ENCODE measurements at places on chromosomes 11 and 22.
A peak's percentile ranks its signal among the peaks of the same experiment; 100 is the strongest.

DNA sequence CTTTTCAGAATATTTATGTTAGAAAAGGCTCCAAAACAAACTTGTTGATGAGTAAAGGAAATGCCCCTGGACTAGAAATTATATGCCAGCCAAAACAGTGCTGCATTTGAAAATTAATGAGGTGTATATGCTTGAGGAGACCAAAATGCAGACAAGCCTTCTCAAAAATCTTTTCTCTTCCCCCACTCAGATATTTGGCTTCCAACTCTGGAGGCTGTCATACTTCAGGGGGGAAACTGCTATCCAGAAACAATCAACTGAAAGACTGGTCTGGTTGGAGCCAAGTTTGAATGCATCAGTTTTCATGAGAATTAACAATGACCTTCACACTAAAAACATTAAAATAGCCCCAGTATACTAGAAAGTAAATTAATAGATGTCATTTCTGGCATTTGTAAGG lies 98.2 kb downstream of the SGSM3 start:
- no peak for DNase-seq

- no peak for DNase-seq
These were observed 13.3 kb downstream of the MPST start for GRCh38 chr22:37032535-37033460.

GRCh38 chr11:132587716-132588115 lies 944.6 kb downstream of the OPCML start:
- no peak for DNase-seq

DNA sequence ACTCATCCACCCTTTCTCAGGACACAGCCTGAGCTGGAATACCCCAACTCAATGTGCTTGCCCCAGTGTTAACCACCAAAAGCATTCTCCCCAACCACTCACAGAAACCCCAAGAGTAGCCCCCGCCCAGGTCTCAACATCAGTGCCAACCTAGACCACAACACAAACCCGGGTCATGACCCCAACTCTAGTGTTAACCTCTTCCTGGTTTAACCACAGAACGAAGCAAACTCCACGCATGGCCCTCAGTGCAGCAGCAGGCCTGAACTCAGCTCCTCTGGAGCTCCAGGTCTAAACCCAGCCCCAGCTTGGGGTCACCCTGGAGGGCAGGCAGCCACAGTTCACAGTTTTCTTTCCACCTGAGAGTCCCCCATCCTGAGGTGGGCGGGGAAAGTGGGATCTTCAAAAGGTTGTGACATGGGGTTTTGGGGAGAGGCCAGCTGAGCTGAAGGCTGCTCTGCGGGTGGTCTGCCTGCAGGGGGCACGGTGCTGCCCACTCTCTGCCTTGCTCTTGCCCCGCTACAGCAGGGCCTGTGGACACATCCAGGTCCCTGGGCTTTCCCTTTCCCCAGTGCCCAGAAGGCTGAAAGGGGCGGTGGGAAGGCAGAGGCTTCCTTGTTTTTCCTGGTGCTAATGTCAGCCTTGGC lies 37.9 kb downstream of the NECTIN1 start:
- DNase-seq = no peak

DNA sequence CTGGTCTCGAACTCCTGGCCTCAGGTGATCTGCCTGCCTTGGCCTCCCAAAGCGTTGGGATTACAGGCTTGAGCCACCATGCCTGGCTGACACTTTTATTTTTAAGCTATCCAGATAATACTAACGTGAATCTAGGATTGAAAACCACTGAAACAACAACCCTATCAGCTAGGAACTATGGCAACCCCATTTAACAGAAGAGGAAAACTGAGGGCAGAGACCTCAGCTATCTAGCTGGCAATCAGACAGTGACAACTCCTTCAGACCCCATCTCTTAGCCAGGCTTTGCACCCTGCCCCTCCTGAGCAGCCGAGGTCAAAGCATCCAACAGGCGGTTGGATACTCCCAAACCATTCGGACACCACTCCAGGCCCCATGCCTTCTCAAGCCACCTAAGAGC lies 14.1 kb downstream of the ABTB2 start:
- no peak for DNase-seq

GRCh38 chr22:26643418-26644100 lies 13.8 kb upstream of the MIAT start:
- no peak for DNase-seq

- DNase-seq = no peak
These were observed 55.7 kb downstream of the MYO18B start for GRCh38 chr22:25797498-25798290.

DNA sequence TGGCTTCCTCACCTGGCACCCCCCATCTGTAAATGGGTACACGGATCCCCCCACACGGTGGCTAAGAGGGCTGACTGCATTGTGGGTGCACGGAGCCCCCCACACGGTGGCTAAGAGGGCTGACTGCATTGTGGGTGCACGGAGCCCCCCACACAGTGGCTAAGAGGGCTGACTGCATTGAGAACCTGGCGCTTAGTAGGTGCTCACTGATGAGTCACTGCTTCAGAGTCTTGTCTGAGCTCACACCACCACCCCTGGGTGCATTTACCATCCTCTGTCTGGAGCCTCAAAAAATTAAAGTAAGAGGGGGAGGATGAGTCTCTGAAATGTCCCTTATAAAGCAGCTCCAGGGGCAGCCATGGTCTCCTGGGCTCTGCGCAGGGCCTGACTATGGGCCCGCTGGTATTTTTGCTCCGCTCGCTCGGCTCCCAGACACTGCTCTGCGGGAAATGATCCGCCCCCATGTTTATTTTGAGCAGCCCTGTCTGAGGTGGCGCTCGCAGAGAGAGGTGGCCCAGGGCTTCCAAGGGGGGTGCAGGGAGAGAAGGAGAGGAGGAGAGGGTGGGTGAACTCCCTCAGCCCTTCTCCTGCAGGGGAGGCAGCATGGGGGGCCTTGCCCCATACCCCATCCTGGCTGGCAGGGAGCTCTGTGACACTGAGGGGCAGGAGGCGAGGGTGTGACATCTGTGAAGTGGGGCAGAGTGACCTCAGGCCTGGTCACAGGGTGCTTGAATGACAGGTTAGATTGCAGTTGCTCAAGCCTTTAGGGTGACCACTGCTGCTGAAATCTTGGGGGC lies 82.6 kb downstream of the CACNA1I start:
- no peak for DNase-seq

GRCh38 chr11:13944911-13945425 lies 17.6 kb upstream of the SPON1 start:
- DNase-seq = no peak

GRCh38 chr11:13152736-13153541 lies 124.7 kb upstream of the BMAL1 start:
- no peak for DNase-seq

- DNase-seq = no peak
These were observed 17.1 kb downstream of the MIAT start for GRCh38 chr22:26674211-26675190.

- DNase-seq = peak; percentile 65
These were observed 88.4 kb downstream of the UBASH3B start for GRCh38 chr11:122743949-122744348.

- peak; percentile 71 for DNase-seq
These were observed 717 bp downstream of the OSM start for GRCh38 chr22:30265823-30266444.

DNA sequence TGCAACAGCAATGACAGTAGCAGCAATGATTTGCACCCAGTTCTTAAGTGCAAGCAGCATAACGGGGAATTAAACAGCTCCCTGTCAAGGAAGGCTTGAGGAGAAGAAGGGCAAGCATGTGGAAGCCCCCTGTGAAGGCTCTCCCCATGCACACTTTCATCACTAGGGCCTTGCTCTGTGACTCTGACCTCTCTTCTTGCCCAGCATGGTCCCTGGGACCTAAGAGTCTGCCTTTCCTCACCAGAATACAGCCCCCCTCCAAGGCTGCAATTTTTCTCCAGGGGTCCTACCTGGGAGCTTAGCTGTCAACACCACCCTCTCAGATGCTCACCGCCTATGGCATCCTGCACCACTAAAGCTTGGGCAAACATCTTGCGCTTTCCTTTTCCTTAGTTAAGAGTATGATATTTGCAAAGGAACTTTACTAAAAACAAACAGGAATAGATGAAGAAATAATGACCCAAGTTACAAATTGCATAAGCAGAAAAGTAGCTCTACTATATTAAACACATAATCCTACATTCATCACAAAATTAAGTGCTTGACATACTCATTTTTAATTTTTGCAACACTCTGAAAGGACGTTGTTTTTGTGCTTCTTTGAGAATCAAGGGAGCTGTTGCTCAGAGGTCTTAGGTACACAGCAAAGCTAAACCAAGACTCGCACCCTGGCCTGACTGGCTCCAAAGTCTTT lies 187.6 kb downstream of the ADAMTS15 start:
- no peak for DNase-seq

GRCh38 chr22:19739448-19739895 lies 16.1 kb downstream of the GP1BB start:
- no peak for DNase-seq

DNA sequence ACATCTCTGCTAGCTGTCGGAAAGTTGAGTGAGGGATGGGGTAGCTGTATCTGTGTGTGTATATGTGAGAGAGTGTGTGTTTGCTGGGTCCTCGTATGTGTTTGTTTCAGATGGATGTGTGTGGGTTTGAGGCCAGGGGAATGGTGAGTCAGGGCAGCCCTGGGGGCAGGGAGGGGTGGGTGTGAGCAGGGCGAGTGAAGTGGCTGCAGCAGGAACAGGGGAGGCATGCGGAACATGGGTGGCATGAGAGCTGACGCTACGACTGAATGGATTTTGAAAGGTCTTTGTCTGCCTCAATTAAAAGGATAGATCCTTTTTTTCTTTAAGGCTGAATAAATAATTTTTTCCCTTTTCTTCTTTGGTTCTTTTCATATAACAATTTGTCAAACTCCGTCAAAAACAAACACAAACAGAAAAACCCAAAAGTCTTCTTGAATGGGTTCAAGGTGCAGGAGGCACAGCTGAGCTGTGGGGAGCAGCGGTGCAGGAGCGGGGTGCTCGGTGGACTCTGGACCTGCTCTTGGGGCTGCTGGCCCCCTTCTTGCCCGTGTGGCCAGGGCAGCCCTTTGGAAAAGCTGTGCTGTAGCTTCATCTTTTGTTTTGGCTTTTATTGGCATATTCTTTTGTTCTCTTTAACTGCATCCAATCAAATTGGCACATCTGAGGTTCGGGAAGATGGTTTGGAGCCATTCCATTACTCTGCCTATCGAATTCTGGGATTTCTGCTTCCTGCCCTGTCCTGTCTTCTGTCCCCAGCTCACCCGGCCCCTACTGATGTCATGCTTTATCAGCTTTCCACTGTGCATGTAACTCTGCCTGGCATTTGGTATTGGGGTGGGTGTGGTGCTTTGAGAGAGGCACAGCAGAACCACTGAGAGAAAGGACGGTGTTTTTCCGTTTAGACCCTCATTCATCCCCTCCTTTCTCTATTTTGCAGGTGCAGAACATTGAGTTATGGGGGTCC lies 80.1 kb downstream of the ADAMTS15 start:
- no peak for DNase-seq

- DNase-seq = no peak
These were observed 88.5 kb downstream of the ZBTB16 start for GRCh38 chr11:114148013-114148382.

DNA sequence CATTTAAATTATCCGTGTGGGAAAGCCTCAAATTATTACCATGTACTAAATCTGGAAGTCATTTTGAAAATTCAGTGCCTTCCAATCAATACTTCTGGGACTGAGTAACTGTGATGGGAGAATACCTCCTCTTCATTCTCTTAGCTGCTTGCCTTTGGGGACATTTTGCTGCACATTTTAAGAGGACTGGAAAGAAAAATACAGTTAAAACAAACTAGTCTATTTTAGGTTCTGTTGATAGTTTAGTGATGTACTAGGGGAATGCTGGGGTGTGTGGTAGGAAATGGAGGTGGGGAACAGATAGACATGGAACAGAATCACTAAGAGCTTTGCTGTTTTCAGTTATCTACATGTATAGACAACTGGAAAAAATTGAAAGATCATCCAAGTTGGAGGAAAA lies 65.7 kb upstream of the APOA1 start:
- no peak for DNase-seq

- no peak for DNase-seq
These were observed 58.4 kb downstream of the CD82 start for GRCh38 chr11:44623731-44624491.

DNA sequence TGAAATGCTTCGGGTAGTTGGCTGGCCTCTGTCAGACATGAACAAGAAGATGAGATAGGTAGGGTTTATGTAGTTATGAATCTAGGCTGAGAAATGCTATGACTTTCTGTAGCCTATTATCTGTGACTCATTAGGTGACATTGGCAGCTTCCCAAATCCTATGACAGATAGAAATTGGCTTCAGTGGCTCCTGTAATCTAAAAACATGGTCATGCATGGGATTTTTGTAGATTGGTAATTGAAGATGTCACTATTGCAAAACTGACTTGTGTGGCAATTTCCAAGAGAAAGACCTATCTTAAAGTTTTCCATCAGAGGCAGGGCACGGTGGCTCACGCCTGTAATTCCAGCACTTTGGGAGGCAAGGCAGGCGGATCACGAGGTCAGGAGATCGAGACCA lies 29.4 kb upstream of the GRIK4 start:
- DNase-seq = no peak

- no peak for DNase-seq
These were observed 77.2 kb downstream of the MORC2 start for GRCh38 chr22:30891443-30891755.

DNA sequence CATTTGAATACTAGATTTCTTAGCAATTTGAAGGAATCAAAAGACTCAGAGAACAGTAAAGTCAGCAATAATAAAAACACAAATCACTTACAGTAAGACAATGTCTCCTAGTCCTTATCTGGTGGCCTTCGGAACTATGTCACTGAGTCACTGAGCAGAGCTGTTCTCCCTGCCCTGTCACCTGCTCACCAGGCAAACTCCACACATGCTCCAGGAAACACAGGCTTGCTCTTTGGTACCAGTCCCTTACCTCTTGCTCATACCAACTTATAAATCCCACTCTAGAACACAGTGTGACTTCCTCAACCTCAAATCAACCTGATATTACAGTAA lies 81.1 kb upstream of the CHRM4 start:
- no peak for DNase-seq

GRCh38 chr22:20488946-20489345 lies 6.6 kb downstream of the KLHL22 start:
- DNase-seq = no peak
